ENCODE measurements at places on chromosomes 1 and 21. TPM values are rescaled to one million over a fixed set of nuclear protein-coding genes. Genes with fewer than 3 reads are reported as not detected.

GRCh38 chr1:209630383-209631225 is 21.6 kb downstream of the LAMB3 start:
- DNase-seq = no peak
- peaks cover 2% of the 10 kb centered on the region for H3K27me3 ChIP-seq

The CCDC17 gene
- total RNA-seq = 0.90 TPM

The UTS2 gene
- total RNA-seq = not detected

- DNase-seq = no peak
- no peak within 1 kb of the TSS for H3K27ac ChIP-seq
- H3K27me3 ChIP-seq = no peaks in the 10 kb centered on the region
- H3K4me3 ChIP-seq = no peak within 1 kb of the TSS
- H3K36me3 ChIP-seq = no peaks in the 10 kb centered on the region
- peaks cover 5% of the 10 kb centered on the region for H3K4me1 ChIP-seq
Measured at GRCh38 chr1:86423873-86424272, at the start of gene CLCA2. Gene CLCA2, plus strand, starts transcription at chr1:86424171. Its CDS starts 77 bp downstream, at chr1:86424248.

The USP48 gene
- 56.1 TPM for total RNA-seq

The KCNH1 gene
- 6.0 TPM for total RNA-seq

- no peak overlapping the region for H3K27ac ChIP-seq
- H3K36me3 ChIP-seq = no peaks in the 10 kb centered on the region
- no peak overlapping the region for H3K4me3 ChIP-seq
- no peaks in the 10 kb centered on the region for H3K4me1 ChIP-seq
- no peak for DNase-seq
- H3K27me3 ChIP-seq = no peaks in the 10 kb centered on the region
Measured at GRCh38 chr1:4851385-4852065, 197.1 kb downstream of the AJAP1 start.

GRCh38 chr1:175448467-175448866 is 255.9 kb upstream of the KIAA0040 start:
- H3K27me3 ChIP-seq = peaks cover 9% of the 10 kb centered on the region
- DNase-seq = no peak

- no peak for DNase-seq
- no peaks in the 10 kb centered on the region for H3K36me3 ChIP-seq
- H3K4me3 ChIP-seq = no peak overlapping the region
Measured at GRCh38 chr1:232557502-232558191, 72.3 kb downstream of the SIPA1L2 start.

GRCh38 chr1:44321466-44321865 is 33.6 kb downstream of the ERI3 start:
- no peaks in the 10 kb centered on the region for H3K27me3 ChIP-seq
- peaks cover 28% of the 10 kb centered on the region for H3K36me3 ChIP-seq
- H3K4me3 ChIP-seq = no peak overlapping the region
- no peak overlapping the region for H3K27ac ChIP-seq
- H3K4me1 ChIP-seq = peaks cover 21% of the 10 kb centered on the region
- no peak for DNase-seq

DNA sequence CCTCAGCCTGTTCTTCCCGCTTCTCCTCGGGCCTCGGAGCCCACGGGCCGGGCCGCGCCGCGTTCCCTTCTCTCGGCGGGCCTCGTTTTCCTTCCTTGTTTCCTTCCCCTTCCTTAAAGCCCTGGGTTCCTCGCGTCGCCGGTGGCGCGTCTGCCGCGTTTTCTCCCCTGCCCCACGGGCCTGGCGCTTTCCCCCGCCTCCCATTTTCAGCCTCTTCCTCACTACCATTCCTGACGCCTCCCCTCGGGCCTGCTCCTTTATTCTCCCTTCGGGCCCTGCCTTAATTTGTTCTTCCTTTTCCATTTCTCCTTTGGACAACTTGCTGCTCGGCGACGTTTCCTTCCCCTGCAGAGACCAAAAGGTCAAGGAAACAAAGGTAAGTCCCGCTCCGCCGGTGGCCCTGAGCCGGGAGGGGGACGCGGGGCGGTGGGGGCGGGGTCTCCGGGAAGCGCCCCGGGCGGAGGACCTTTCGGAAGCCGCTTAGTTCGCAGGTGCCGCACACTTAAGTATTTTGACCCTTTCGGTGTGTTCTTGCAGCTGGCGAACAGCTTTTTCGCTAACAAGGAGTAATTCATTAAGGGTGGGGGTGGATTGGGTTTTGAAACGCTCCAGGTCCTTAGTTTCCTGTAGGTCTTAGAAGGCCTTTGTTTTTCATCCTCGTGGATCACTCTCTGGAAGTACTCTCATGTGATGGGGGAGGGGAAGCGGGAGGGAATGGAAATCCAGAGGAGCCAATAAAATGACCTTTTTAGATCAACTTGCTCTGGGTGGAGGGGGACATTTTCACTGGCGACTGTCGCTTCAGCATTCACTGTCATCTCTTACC is 780 bp downstream of the YTHDF2 start:
- peak overlapping the region; percentile 93 for H3K4me3 ChIP-seq
- no peaks in the 10 kb centered on the region for H3K27me3 ChIP-seq
- no peak for DNase-seq
- peak overlapping the region; percentile 99 for H3K27ac ChIP-seq

- peak overlapping the region; percentile 82 for H3K4me3 ChIP-seq
- H3K36me3 ChIP-seq = no peaks in the 10 kb centered on the region
- no peaks in the 10 kb centered on the region for H3K27me3 ChIP-seq
- peak overlapping the region; percentile 96 for H3K27ac ChIP-seq
- no peak for DNase-seq
Measured at GRCh38 chr1:171487038-171487437, 1.7 kb downstream of the PRRC2C start.

GRCh38 chr1:47759251-47759935 is 237.8 kb downstream of the TRABD2B start:
- H3K27me3 ChIP-seq = peaks cover 19% of the 10 kb centered on the region
- peaks cover 17% of the 10 kb centered on the region for H3K4me1 ChIP-seq
- H3K27ac ChIP-seq = no peak overlapping the region
- no peaks in the 10 kb centered on the region for H3K36me3 ChIP-seq
- no peak overlapping the region for H3K4me3 ChIP-seq

DNA sequence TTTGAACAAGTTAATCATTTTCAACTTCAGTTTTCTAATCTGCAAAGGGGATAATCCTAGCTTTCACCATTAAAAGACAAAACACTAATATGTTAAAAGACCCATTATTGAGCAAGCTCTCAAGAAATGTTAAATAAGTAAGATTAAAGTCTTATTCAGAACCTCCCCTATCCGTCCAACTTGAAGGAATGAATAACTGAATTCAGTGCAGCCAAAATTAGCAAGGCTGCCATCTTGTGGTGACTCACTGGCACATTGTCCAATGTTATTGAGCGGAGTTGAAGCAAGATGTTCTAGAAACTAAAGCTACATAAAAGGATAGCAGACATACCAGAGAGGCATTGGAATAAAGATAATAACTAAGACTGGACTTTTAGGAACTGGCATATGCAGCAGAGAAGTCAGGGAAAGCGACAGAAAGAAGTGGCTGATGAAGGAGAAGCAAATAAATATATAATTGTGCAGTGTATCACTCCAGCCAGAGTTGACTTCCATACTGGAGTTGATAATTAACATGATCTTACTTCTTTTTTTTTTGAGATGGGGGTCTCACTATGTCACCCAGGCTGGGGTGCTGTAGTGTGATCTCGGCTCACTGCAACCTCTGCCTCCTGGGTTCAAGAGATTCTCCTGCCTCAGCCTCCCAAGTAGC is 8.2 kb upstream of the CAP1 start:
- peaks cover 10% of the 10 kb centered on the region for H3K27me3 ChIP-seq
- no peaks in the 10 kb centered on the region for H3K36me3 ChIP-seq
- H3K4me3 ChIP-seq = no peak overlapping the region
- no peak for DNase-seq
- no peak overlapping the region for H3K27ac ChIP-seq
- peaks cover 23% of the 10 kb centered on the region for H3K4me1 ChIP-seq

GRCh38 chr1:183417772-183418491 is at the start of gene NMNAT2:
Gene NMNAT2, minus strand, starts transcription at chr1:183418380. Its CDS starts 113 bp downstream, at chr1:183418267.
- no peak for DNase-seq
- no peak within 1 kb of the TSS for H3K27ac ChIP-seq
- H3K27me3 ChIP-seq = peaks cover 65% of the 10 kb centered on the region
- H3K36me3 ChIP-seq = peaks cover 1% of the 10 kb centered on the region
- peak within 1 kb of the TSS; percentile 83 for H3K4me3 ChIP-seq

DNA sequence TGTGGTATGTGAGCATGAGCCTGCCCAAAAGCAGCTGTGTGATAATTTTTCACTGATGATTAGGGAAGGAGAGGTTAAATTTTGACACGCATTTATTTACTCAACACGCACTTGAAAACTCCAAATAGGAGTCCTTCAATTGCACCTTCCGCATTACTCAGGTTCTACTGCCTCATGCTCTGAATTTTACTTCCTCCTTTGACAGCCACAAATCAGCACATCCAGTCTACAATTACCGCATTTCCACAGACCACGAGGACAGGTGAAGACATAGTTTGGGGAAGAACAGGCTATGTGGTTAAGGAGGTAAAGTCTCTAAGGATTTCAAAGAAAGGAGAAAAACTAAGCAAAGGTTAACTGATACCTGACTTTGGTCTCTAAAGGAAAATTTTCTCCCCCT is 2.6 kb downstream of the CAPN8 start:
- no peak overlapping the region for H3K27ac ChIP-seq
- H3K4me1 ChIP-seq = no peaks in the 10 kb centered on the region
- H3K4me3 ChIP-seq = no peak overlapping the region
- H3K36me3 ChIP-seq = no peaks in the 10 kb centered on the region

The PTGS2 gene
- total RNA-seq = 1.5 TPM
